ENCODE measurements at places on chromosomes 1 and 21.

DNA sequence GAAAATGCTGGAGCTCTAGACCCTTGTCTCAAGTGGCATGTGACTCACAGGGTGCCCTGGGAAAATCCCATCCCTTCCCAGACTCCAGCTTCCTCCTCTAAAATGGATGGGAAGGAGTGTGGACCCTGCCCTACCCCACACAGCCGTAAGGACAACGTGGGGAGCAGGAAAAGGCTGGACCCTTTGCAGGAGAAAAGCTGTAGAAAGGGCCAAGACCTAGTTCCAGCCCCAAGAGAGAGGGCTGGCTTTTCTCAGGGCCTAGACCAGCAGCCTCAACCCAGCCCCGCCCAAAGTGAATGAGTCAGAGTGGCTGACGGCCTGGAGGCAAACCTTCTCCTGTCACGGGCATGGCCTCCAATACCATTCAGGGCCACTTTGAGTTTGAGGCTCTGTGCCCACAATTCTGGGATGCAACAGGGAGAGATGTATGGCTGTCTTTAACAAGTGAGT lies 1.1 kb downstream of the LAMB3 start:
- DNase-seq: no peak

DNA sequence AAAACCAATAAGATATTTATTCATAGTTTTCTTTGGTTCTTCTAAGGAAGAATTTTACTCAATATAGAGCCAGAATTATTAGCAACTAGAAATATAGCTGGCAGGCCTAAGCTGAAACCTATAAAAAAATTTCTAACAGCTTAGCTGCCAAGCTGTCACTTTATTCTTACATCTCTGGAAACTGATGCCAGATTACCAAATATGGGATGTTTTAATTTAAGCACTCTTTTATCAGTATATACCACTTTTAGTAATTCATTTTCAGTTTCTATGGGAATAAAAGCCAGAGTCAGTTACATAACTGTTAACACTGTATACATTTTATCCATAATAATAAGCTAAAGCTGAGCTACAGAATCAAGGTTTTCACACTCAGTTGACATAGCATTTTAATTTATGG lies 68.7 kb upstream of the MPC2 start:
- no peak for DNase-seq

GRCh38 chr1:4614371-4615137 lies 39.9 kb upstream of the AJAP1 start:
- DNase-seq: peak; percentile 70

- DNase-seq: no peak
These were observed 405.9 kb upstream of the B3GALT2 start for GRCh38 chr1:193592317-193592716.

GRCh38 chr1:234611225-234611846 lies 1.4 kb upstream of the IRF2BP2 start:
- no peak for DNase-seq

DNA sequence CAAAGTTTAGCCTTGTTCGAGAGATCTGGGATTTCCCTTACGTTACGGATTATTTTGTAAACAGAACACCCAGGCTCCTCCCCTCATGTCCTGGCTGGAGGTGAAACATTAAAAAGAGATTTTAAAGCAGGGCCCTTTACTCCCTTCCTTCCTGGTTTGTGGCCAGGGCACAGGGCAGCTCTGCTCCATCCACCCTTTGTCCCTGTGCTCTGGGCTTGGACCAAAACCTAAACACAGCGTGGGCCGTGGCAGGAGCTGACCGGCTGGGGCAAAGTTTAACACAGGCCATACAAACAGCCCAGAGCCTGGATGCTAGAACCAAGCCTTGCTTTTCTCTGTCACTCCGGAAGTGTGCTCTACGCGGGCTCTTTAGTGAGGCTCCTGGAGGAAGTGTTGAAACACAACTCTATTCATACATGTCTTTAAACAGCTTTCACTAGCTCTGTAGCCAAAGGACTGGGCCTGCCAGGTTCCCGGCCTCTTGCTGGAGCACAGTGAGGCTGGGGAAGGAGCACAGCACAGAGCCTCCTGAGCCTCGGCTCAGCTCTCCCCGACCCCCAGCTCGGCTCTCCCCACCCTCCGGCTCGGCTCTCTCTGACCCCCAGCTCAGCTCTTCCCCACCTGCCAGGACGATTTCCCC lies 84.7 kb downstream of the PDE9A start:
- DNase-seq: peak; percentile 14

DNA sequence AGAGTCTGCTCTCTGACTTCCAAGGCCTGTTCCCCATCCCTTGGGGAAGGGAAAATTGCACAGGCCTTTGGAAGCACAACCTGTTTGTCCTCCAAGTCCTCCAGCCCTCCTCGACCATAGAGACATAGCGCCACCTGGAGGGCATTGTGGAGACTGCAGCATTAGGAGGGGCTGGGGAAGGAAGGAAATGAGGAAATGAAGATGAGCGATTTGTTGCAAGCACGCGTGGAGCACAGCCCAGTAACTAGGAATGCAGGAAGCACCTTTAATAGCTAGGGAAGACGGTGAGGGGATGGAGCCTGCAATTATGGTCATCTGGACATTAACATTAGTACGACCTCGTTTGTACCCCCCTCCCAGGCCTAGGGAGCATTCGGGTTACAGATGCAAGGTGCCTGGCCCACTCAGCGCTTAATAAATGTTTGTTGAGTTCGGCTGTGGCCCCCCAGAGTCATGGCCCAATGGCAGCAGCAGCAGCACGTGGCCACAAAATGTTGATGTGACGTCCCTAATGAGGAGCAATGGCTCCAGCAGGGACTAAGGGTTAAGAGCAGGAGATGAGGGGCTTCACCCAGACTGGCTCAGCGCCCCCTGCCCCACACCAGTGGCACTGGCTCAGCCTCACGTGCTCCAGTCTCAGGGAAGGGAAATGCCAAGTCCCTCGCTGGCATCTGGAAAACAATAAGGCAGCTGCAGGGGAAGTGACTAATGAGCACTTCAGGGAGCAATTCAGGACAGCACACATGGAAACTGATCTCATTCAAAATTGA lies 8.0 kb upstream of the CAMK2N1 start:
- peak; percentile 80 for DNase-seq

- DNase-seq: no peak
These were observed 48.7 kb upstream of the KCNJ15 start for GRCh38 chr21:38208118-38208517.
